ENCODE measurements at places on chromosomes 2 and 18. TPM values are rescaled to one million over a fixed set of nuclear protein-coding genes. Genes with fewer than 3 reads are reported as not detected.

Gene ORC2
- 80.5 TPM for total RNA-seq

Gene KIDINS220
- 22.7 TPM for total RNA-seq

Gene SRD5A2
- total RNA-seq: not detected

Gene CREB1
- 136 TPM for total RNA-seq

Gene MOGAT1
- total RNA-seq: not detected

Gene AKAIN1
- not detected for total RNA-seq

Gene CNNM3
- total RNA-seq: 31.2 TPM

Gene CNTNAP5
- not detected for total RNA-seq

DNA sequence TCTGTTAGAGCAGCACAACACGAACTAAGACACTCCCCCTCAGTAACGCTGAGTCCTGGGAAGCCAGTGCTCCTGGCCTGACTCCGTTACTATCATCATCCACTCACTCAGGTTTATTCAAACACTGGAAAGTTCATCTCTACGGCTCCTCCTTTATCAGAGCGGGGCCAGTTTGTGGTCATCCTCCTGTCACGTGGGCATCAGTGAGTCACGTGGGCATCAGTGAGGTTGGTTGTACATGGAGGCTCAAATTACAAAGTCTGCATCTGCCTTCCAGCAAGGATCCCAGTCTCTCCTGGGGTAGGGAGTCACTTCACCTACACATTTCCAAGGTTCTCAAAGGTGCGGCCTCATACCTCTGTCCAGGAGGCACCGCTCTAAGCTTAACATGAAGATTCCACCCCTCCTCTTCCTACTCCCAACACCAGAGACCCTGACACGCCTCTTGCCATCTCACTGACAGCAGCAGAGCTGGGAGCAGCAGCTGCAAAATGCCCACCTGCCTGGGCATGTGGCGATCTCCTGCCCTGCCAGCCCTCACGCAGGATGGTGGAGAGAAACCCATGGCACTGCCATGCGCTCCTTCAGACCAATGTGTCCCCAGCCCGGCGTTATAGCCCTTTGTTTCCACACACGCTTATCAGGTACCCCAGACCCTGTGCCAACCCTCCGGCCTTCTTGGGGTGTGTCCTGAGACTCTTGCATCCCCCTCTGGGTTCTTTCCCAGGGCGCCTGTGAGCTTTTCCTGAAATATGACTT lies 99.2 kb upstream of the PTPRM start:
- no peak for DNase-seq

GRCh38 chr18:35852786-35853185 lies 119.7 kb upstream of the RMP24 start:
- no peak for DNase-seq

DNA sequence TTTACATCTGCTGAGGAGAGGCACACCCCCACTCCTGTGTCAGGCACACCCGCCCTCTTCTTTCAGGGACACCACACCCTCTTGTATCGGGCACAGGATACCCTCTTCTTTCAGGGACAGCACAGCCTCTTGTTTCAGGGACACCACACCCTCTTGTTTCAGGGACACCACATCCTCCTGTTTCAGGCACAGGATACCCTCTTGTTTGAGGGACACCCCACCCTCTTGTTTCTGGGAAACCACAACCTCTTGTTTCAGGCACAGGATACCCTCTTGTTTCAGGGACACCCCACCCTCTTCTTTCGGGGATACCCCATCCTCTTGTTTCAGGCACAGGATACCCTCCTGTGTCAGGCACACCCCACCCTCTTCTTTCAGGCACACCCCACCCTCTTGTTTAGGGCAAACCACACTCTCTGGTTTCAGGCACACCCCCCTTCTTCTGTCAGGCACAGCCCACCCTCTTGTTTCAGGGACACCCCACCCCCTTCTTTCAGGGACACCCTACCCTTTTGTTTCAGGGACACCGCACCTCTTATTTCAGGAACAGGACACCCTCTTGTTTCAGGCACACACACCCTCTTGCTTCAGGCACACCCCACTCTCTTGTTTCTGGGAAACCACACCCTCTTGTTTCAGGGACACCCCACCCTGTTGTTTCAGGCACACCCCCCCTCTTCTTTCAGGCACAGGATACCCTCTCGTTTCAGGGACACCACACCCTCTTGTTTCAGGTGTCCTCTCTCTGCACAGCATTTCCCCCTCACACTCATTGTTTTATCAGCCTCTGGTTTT lies 96.2 kb downstream of the TPO start:
- peak; percentile 25 for DNase-seq

- DNase-seq: no peak
Measured at GRCh38 chr18:6971823-6972478, 145.6 kb downstream of the LAMA1 start.

GRCh38 chr2:233053928-233054784 lies 6.0 kb upstream of the INPP5D start:
- DNase-seq: peak; percentile 86

DNA sequence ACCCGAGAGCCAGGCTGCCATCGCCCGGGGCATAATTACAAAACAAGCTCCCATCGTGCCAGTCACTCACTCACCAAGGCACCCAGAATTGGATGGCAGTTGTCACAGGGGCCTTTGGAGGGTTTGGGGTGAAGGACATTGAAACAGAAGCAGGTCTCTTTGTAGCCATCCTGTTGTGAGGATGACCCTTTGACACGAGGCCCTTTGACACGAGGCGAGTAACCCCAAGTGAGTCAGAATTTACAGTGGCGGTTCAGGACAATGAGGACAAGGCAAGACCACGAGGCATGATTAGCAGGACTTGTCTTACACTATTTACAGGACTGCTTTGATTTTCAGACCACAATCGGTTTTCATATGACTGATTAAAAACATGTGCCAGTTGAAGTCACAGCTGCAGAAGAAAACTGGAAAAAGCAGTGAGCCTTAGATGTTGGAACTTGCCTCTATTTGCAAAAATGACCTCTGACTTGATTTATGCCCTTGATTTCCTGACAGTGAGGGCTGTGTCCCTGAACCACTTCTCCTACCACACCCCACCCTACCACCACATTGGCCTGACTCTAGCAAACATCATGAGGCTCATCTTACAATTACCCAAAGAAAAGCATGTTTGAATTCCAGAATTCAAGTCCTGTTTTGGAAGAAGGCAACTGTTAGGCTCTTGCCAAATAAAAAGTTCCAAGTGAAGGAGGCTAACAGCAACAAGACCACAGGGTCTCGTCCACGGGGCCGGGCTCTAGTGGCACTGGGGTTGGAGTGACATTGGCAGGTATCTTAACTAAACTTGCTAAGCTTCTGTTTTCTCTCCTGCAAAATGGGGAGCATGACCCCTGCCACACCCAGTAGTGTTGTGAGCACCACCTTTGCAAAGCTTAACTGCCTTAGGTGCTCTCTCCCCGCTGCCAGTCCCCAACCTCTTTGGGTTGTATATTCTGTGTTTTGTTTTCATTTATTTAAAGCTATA lies 64.4 kb upstream of the FOSL2 start:
- no peak for DNase-seq

DNA sequence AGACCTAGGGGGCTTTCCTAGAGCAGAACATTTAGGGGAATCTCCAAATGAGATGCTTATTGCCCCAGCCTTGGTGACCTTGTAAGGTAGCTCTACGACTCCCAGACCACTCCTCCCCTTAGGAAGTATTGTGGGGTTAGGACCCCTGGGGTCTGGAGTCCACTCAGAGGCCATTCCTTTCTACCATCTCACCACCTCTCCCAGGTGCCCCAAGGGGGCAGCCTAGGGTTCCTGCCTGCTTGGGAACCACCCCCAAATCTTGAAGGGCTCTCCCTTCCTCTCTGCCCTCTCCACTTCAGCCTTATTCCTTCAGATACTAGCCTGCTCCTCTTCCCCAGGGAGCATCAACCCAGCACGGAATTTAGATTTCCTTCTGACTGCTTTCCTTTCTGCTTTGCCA lies 17.5 kb upstream of the EXOC6B start:
- no peak for DNase-seq

GRCh38 chr2:174779361-174779928 lies 15.2 kb upstream of the CHRNA1 start:
- DNase-seq: no peak

DNA sequence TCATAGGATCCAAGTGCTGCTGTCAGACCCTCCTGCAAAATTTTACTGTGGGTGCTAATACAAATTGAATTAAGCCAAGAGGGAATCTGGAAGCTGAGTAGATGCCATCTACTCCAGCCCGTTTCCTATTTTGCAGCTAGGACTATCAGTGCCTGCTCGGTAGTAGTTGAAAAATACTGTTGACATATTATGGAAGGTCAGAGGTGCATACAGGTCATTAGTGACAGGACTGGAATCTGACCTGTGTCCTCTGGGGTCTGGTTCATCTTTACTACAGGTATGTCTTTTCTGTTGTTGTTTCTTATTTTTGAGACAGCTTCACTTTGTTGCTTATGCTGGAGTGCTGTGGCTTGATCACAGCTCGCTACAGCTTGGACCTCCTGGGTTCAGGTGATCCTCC lies 58.8 kb downstream of the MAP4K4 start:
- DNase-seq: no peak

DNA sequence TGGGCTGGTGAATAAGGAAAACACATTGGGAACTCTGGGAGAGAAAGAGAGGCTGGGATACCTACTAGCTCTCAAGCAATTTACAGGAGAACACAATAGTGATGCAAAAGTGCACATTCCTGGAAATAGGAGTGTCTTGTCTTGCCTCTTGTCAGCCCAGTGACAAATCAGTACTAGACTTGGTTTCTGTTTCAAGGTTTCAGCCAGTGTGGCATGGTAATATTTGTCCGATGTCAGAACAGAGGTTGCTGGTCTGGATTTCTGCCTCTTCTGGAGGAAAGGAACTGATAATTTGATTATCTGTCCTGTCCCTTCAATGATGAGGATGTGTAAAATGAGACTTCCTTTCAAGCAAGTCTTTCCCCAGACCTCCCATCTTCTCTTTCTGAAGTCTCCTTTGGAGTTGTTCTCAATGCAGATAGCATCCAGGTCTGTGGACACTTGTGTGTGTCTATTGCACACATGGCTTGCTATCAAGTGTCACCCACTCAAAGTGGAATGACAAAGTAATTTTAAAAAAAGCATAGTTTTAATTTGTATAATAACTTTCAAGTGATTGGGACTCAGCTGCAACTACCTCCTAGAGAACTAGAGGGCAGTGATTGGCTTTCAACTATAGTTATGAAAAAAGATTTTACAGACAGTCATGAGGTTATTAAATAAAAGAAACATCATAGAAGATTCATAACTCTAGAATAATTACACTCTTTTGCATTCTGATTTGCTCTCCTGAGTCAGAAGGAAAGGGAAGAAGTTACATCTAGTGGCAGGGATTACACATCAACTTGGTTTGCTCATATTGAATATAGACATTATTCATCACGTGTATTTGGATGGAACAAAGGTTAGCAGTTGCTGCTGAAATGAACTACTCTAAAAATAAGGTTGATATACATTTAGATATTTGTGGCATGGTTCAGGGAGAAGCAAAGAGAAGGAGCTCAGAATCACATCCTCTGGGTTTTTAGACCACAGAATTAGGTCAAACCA lies 4.5 kb downstream of the GPR39 start:
- DNase-seq: no peak

DNA sequence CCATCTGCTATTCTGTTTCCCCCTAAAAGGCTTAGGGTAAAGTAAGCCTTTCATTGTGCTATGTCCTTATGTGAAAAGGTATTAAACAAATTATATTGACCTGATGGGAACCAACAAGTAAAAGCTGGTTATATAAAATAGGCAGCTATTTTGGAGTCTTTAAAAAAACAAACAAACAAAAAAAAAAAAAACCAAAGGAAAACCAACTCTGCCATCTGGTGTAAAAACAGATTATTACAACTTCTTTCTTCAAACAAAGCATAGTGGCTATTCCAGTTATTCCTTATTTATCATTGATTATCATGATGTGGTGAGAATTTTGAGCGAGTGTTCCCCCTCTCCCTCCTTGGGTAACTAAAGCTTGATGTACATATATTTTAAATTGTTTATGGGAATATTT lies 122.3 kb upstream of the FHL2 start:
- DNase-seq: no peak

DNA sequence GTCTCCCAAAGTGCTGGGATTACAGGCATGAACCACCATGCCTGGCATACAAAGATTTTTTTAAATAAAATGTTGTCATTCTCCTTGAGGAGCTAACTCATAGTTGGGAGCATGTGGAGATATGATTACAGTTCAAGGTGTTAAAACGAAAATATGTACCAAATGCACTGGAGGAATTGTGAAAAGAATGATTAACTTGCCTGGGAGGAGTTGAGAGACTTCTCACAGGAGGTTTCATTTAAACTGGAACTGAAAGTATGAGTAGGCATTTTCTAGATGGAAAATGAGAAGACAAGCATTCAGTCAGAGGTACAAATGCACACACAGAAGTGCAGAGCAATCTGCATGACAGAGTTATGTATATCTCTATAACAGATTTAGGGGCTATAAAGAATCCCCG lies 126.6 kb upstream of the PDE1A start:
- DNase-seq: no peak

GRCh38 chr18:59354731-59355130 lies 4.3 kb downstream of the LMAN1 start:
- DNase-seq: no peak

GRCh38 chr2:55157474-55157884 lies 74.6 kb downstream of the CLHC1 start:
- no peak for DNase-seq

DNA sequence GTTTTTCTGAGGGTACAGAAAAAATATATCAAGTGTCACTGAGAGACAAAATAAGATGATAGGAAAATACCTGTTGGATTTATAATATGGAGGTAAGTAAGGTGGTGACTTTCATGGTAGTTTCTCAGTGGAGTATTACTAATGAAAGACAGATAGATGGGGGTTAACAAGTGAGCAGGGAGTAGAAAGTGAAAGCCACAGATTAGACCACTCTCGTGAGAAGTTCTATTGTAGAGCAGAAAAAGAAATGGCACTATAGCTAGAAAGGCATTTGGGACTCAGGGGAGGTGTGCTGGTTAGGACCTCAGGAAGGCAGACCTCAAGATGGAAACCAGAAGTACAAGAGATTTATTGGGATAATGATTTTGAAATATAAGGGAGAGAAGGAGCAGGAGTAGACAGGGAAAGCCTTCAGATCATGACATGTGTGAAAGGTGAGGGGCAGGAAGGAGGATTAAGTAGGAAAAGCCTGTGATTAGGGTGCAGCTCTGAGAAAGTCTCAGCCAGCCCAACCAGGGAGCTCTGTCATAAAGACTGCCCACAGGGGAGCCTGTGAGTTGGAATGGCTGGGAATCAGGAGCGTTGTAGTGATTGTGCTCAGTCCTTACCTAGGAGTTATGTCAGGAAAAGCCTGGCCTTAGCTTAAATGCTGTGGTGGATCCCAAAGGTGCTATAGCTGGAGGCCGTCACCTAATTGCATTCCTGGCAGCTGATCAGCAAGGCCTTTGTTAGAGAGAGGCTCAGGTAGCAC lies 198.1 kb downstream of the IKZF2 start:
- DNase-seq: no peak

DNA sequence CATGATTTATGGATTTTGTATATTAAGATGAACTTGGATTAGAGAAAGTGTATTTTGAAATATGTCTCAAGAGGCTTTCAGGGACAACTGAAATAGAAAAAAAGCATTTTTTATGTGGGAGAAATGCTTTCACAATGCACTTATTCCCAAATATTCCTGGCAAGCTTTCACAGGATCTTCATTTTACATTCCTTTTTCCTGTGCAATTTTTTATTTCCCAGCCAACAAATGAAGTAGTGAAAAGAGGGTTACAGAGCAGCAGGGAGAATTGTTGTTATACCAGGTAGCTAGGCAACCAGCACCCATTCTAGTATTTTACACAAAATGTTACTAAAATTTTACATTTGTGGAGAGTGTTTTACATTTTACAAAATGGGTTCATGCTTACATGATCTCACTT lies 167.0 kb upstream of the RPRM start:
- DNase-seq: no peak
